Activated CD4-positive, alpha-beta T cell treated with anti-CD3 and anti-CD28 coated beads, Interleukin-10, Interleukin-2, amounts not matched to agents 100 ng/mL and 50 ng/mL, durations not matched to agents 16 hours and 8 hours (primary cell): ENCODE measurements at places on chromosomes 3 and 15.

GRCh38 chr3:14231145-14231990 is 52.8 kb downstream of the LSM3 start:
- no peak for DNase-seq

DNA sequence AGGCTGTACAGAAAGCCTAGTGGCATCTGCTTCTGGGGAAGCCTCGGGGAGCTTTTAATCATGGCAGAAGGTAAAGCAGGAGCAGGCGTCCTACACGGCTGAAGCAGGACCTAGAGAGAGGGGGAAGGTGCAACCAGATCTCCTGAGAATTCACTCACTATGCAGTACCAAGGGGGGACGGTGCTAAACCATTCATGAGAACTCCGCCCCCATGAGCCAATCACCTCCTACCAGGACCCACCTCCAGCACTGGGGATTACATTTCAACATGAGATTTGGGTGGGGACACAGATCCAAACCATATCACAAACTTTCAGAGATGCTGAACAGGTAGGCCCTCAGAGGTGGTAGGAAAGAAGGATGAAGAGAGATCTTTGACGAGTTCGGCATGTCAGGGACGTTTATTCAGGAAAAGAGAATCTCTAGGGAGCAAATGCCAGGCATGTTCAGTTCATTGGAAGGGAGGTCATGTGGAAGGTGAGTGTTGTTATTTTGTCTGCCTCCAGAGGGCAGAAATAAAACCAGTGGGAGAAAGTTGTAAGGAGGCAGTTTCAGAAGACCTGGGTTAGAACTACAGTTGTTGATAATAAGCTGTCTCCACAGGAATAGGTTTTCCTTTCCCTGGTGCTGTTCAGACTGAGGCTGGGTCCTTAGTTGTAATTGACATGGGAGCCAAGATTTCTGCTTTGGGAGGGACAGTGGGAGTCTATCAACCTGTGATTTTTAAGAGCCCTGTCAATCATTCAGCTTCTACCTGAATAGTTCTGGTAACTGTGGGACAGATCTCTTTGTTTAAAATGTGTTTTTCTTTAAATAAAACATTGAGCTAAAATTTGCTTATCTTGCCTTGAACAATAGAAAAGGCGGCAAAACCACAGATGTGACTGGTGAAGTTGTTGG is 4.3 kb upstream of the FNDC3B start:
- DNase-seq, result peak; percentile 48

- no peak for DNase-seq
These were observed 38.7 kb downstream of the PDIA5 start for GRCh38 chr3:123105201-123106189.

DNA sequence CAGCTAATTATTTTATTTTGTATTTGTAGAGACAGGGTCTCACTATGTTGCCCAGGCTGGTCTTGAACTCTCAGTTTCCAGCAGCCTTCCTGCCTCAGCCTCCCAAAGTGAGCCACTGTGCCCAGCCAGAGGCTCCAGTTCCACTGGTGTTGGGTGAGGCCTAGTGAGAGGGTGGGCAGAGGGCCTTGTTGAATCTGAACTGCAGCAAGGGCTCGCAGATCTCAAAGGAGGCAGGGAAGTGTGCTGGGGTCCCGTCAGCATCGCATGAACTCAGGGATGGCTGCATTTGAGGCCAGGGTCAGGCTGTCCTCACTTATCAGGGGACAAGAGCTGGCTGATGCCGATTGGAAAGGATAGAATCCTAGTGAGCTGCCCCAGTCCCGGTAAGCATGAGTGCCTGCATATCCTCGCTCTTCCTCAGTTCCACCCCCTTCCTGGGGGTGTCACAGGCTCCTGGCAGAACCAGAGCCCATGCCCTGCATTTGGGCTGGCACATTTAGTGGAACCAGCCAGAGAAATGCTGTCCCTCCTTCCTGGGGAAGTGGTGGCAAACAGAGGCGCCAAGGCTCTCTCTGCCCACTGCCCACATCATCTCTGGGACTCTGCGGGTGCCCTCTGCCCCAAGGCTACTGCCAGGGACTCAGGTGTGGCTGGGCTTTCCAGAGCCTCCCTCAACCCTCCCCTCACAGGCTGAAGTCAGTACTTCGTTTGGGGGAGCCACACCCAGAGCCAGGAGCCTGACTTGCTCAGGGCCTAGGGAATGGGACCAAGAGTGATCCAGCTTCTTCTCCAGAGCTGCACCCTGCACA is 24.1 kb downstream of the ALS2CL start:
- DNase-seq, result no peak

DNA sequence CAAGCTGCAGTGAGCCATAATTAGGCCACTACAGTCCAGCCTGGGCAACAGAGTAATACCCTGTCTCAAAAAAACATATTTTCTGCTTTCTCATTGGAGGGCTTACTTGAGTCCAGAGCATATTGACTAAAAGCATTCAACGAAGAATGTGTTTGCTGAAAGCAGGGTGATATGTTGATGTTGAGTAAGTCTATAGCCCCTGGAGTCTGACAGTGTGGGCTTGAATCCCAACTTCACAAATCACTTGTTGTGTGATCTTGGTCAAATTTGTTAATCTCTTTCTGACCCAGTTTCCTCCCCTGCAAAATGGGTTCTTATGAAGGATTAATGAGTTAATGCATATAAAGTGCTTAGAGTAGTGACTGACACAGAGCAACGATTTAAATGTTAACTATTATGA is 403.9 kb downstream of the MECOM start:
- DNase-seq, result no peak

GRCh38 chr3:39468108-39468436 is 592 bp downstream of the MOBP start:
- no peak for DNase-seq
